ENCODE measurements at places on chromosomes 4 and X. TPM values are rescaled to one million over a fixed set of nuclear protein-coding genes. Genes with fewer than 3 reads are reported as not detected.

Gene APOO
- total RNA-seq, result 17.3 TPM

Gene MAGEB16
- total RNA-seq, result not detected

Gene FAM184B
- not detected for total RNA-seq

Gene TBX22
- total RNA-seq, result not detected

Gene MAGEA9B
- total RNA-seq, result not detected

Gene PDHA1
- total RNA-seq, result 172 TPM

Gene TRAM1L1
- 2.0 TPM for total RNA-seq

Gene PTCHD1
- total RNA-seq, result not detected

Gene NPY2R
- total RNA-seq, result not detected

Gene SPARCL1
- not detected for total RNA-seq

Gene PABPC5
- total RNA-seq, result 1.2 TPM

Gene IL1RAPL2
- 6.9 TPM for total RNA-seq

Gene DTHD1
- not detected for total RNA-seq

Gene FGD1
- total RNA-seq, result 12.9 TPM

Gene SLC49A3
- total RNA-seq, result 1.9 TPM

Gene ZDHHC9
- total RNA-seq, result 23.9 TPM

Gene CSAG1
- total RNA-seq, result not detected

Gene HPSE
- total RNA-seq, result under 0.01 TPM

Gene PASD1
- total RNA-seq, result not detected

Gene SFRP2
- total RNA-seq, result not detected

Gene ERAS
- not detected for total RNA-seq

Gene NUDT11
- total RNA-seq, result 13.0 TPM

Gene AWAT2
- not detected for total RNA-seq

Gene BMP3
- not detected for total RNA-seq

Gene CLCN5
- total RNA-seq, result 1.7 TPM

Gene PROM1
- not detected for total RNA-seq

Gene RHOXF2
- not detected for total RNA-seq

Gene CCNA2
- total RNA-seq, result 83.6 TPM

Gene DMRTC1B
- not detected for total RNA-seq

Gene HSFX1
- total RNA-seq, result 0.18 TPM

Gene PALLD
- 51.3 TPM for total RNA-seq

Gene SYTL5
- under 0.01 TPM for total RNA-seq

Gene ADGRG4
- not detected for total RNA-seq

Gene TASL
- total RNA-seq, result not detected

Gene CMC4
- total RNA-seq, result 22.7 TPM

Gene CACNA1F
- total RNA-seq, result not detected

Gene SLC9B2
- total RNA-seq, result 11.5 TPM

Gene BEND2
- total RNA-seq, result not detected

Gene INTU
- 3.5 TPM for total RNA-seq

Gene MAGEA1
- total RNA-seq, result not detected

Gene GLOD5
- not detected for total RNA-seq

Gene CXCL11
- total RNA-seq, result not detected

Gene ARAP2
- 1.4 TPM for total RNA-seq

Gene PRKG2
- 1.4 TPM for total RNA-seq

Gene TCEAL3
- total RNA-seq, result 42.7 TPM

Gene HAND2
- total RNA-seq, result 50.2 TPM

Gene CLDN22
- total RNA-seq, result not detected

Gene PFKFB1
- total RNA-seq, result not detected

Gene PRR27
- total RNA-seq, result not detected

Gene GAB3
- 0.58 TPM for total RNA-seq

Gene MAGED4B
- 87.9 TPM for total RNA-seq
